Neural crest cell (in vitro differentiated cells): ENCODE measurements at places on chromosomes 3 and 15. TPM values are rescaled to one million over a fixed set of nuclear protein-coding genes. Genes with fewer than 3 reads are reported as not detected.

The AADACL2 gene
- not detected in 2 replicates for total RNA-seq

The SAMMSON gene
- total RNA-seq = not detected in 2 replicates

The CNTN6 gene
- 0.48 and 0.82 TPM in 2 replicates for total RNA-seq

The CHRFAM7A gene
- 8.7 and 12.7 TPM in 2 replicates for total RNA-seq

The CELF6 gene
- 1.1 and 1.3 TPM in 2 replicates for total RNA-seq

The IL5RA gene
- total RNA-seq = not detected in 2 replicates

The NPAP1 gene
- 0.23 and 0.30 TPM in 2 replicates for total RNA-seq

The CHRD gene
- 3.2 and 4.0 TPM in 2 replicates for total RNA-seq

The TRPM1 gene
- total RNA-seq = not detected in 2 replicates

The PSTPIP1 gene
- 0.84 and 1.5 TPM in 2 replicates for total RNA-seq

The MGA gene
- 50.5 and 52.3 TPM in 2 replicates for total RNA-seq

The PPP1R2 gene
- 29.6 and 31.5 TPM in 2 replicates for total RNA-seq

The TNFAIP8L3 gene
- 0.20 TPM in 1 of 2 replicates, not detected in the other for total RNA-seq

The SERPINI2 gene
- total RNA-seq = 0.56 and 0.86 TPM in 2 replicates

The ANKUB1 gene
- not detected in 2 replicates for total RNA-seq

The CLRN1 gene
- not detected in 2 replicates for total RNA-seq

The NR1I2 gene
- 0.26 TPM in 1 of 2 replicates, not detected in the other for total RNA-seq

The RGMA gene
- 187 and 205 TPM in 2 replicates for total RNA-seq

The DET1 gene
- 14.0 and 16.1 TPM in 2 replicates for total RNA-seq

The SLC12A1 gene
- total RNA-seq = 0.16 and 0.20 TPM in 2 replicates

The TMIE gene
- 0.30 TPM in 1 of 2 replicates, not detected in the other for total RNA-seq
